GM23338 (cell line): ENCODE measurements at places on chromosomes 12 and 14. TPM values are rescaled to one million over a fixed set of nuclear protein-coding genes. Genes with fewer than 3 reads are reported as not detected.

The KLRD1 gene
- total RNA-seq, result 0.03 TPM in 1 of 2 replicates, not detected in the other

GRCh38 chr12:83954071-83954789 is 958.4 kb downstream of the SLC6A15 start:
- peaks cover 13% of the 10 kb centered on the region; the same call in 1 of the 2 replicates for H3K4me1 ChIP-seq
- H3K27me3 ChIP-seq, result no peaks in the 10 kb centered on the region
- H3K4me3 ChIP-seq, result no peak overlapping the region
- no peak for DNase-seq
- H3K27ac ChIP-seq, result peak overlapping the region; percentile 41; the same call in 1 of the 2 replicates

The B4GALNT3 gene
- 15.8 and 31.3 TPM in 2 replicates for total RNA-seq

GRCh38 chr14:101927859-101928258 is 36.5 kb upstream of the DYNC1H1 start:
- no peaks in the 10 kb centered on the region for H3K4me1 ChIP-seq
- H3K4me3 ChIP-seq, result no peak overlapping the region
- no peak for DNase-seq
- H3K36me3 ChIP-seq, result no peaks in the 10 kb centered on the region
- no peak overlapping the region for H3K27ac ChIP-seq

DNA sequence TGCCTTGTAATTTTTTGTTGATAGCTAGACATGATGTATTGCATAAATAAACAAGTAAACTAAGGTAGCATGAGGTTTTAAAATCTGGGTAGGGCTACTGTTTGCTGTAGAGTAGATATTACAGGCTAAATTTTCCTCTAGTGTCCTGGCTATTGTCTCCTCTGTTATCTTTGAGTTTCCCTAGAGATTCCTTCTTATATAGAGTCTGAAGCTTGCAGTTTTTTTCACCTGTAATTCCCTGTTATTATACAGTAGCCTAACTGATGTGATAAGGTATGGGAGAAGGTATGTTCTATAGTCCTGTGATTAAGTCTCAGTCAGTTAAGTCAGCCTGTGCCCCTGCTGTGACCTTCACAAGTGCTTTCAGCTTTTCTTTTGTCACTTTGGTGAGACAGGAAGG is 9.5 kb downstream of the ETFBKMT start:
- H3K36me3 ChIP-seq, result peaks cover 11% of the 10 kb centered on the region
- no peak overlapping the region for H3K27ac ChIP-seq
- H3K27me3 ChIP-seq, result no peaks in the 10 kb centered on the region
- H3K4me1 ChIP-seq, result peaks cover 6% of the 10 kb centered on the region; the same call in 1 of the 2 replicates
- H3K4me3 ChIP-seq, result no peak overlapping the region
